ENCODE measurements at places on chromosomes 4 and X.

DNA sequence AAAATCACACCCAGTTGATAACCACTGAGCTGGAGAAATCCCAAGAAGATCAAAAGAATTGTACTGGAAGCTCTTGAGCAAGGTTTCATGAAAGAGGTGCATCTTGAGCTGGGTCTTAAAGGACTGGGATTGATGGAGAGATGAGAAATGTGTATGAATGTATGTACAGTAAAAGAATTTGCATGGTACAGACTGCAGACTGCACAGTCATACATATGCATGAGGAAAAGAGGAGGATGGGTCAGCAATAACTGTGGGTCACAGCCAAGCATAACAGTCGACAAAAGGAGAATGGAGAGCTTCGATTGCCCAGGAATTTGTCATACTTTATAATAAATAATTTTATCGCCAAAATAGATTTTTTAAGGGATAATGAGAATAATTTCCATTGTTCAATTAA, 4.8 kb upstream of the RELL1 start:
- no peak for DNase-seq

- DNase-seq, result no peak
Measured at GRCh38 chr4:81965454-81965853, 408.3 kb downstream of the HNRNPD start.

GRCh38 chr4:154578919-154579318, 11.6 kb downstream of the FGA start:
- no peak for DNase-seq

- no peak for DNase-seq
Measured at GRCh38 chrX:22795671-22796070, 204.1 kb upstream of the DDX53 start.

DNA sequence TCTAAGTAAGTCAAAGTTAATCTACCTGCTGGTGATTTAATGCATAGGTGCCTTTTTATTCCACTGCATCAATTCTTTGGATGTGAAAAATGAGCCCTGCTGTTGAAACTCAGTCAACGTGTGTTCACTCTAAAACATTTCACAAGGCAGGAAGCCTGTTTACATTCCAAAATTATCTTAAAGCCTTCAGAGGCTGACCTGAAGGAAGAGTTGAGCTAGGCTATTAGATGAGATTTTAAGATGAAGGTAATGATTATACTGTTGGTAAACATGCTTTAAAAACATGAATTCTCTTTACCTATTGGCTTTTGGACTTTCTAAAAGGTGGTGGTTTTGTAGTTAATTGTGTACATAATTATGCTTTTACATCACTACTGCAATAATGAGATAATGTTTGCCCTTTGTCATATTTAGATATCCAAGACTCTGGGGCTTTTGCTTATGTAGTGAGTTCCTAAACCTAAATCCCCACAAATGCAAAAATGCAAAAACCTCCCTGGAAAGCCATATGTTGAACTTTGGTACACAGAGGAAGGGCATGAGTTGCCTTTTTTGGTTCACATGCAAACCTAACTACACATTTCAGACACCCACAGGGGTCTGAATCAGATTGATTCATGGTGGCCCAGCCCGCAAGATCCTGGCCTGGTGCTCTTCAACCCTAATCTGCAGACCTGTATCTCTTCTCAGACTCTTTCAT, 92.3 kb downstream of the KLHL8 start:
- no peak for DNase-seq

Data from D721Med (cell line).